ENCODE measurements at places on chromosomes 16 and 17.

DNA sequence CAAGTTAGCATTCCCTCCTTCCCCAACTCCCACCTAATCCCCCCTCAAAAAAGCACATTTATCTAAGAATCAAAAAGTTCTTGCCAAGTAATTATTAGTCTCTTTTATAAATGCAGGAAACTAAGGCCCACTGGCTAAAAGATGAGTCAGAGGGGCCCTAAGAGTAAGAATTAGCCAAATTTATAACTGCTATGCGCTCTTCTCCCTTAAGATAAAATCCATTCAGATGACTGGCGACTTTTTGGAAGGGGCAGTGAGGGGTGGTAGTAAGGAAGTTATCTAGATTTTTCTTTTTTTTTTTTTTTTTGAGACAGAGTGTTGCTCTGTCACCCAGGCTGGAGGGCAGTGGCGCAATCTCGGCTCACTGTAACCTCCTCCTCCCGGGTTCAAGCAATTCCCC lies 17.1 kb downstream of the ZNF652 start:
- DNase-seq: no peak

DNA sequence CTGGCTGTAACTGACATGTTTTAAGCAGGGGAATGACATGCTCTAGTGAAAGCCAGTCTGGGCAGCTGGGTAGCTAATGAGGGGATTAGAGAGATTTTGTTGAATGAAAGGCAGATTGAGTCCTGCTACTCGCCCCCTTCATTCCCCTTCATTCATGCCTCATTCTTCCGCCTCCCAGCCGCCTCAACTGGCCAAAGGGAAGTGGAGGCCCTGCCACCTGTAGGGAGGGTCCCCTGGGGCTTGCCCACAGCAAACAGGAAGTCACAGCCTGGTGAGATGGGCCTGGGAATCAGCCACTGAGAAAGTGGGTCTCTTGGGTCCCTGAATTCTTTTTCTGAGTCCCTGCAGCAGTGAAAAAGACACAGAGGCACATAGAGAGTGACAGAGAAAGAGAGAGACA lies 1.1 kb upstream of the CD19 start:
- no peak for DNase-seq

DNA sequence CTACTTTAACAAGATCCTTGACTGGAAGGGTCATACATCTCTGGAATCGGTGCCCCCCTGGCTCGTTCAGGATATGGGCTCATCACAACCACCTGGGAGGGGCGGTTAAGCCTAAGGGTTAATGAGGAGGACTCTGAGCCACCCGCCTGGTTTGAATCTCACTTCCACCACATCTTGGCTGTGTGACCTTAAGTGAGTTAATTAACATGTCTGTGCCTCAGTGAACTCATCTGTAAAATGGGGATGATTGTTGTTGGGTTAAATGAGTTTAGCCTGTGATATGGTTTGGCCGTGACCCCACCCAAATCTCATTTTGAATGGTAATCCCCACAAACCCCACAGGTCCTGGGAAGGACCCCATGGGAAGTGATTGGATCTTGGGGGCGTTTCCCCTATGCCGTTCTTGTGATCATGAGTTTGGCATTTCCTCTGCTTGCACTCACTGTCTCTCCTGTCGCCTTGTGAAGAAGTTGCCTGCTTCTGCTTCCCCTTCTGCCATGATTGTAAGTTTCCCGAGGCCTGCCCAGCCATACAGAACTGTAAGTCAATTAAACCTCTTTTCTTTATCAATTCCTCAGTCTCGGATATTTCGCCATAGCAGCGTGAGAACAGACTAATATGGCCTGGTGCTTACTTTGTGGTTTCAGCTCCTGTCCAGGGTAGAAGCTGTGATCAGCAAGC lies 214.0 kb upstream of the CIBAR2 start:
- no peak for DNase-seq

DNA sequence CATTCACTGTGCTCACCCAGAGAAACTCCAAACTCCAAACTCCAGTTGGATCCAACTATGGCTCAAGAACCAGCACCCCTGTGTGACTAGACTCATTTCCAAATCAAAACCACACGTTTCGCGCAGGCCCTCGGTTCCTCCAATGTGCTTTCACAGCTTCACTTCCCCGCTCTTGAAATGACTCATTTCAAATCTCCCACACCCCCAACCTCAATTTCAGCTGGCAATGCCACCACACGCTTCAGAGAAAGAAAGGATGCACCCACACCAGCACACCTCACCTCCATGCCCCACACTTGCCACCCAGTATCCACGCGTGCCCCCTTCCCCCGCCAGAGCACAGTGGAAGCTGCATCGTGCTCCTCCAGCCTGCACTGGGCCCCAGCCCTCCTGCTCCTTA lies 9.0 kb downstream of the TMEM92 start:
- no peak for DNase-seq

DNA sequence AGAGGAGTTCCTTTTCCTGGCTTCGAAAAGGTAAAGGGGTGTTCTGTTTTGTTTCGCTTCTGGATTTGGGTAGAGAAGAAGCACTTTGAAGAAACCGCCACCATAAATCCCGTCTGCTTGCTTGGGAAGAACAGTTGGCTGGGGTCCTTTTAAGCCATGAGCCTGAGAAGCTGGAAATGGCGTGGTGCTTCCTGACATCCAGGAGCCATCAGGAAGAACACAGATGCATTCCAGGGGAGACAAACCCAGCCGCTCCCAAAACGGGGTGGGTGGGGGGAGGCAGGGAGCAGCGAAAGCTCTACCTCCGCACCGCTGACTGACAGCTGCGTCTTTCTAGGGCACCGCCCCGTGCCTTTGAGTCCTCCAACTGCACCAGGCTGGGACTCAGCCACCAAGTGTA lies 91.6 kb downstream of the ZDHHC7 start:
- DNase-seq: no peak

DNA sequence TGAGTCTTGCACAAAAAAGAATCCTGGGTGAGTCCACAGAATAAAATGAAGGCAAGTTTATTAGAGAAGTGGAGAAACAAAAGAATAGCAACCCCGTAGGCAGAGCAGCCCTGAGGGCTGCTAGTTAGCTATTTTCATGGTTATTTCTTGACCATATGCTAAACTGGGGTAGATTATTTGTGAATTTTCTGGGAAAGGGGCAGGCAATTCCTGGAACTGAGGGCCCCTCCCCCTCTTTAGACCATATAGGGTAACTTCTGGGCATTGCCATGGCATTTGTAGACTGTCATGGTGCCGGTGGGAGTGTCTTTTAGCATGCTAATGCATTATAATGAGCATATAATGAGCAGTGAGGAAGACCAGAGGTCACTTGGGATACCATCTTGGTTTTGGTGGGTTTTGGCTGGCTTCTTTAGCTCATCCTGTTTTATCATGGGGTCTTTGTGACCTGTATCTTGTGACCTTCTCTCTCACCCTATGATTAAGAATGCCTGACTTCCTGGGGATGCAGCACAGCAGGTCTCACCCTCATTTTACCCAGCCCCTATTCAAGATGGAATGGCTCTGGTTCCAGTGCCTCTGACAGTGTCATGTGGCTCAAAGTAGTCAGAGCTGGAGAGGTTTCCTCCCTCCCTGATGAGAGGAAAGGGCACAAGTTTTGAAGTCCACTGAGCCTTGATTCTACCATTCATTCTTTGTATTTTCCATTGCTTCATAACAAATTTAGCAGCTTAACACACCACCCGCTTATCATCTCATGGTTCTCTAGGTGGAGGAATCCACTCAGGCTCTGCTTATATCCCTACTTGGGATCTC lies 55.7 kb upstream of the LGALS9 start:
- DNase-seq: no peak

- DNase-seq: no peak
Observed at GRCh38 chr16:87678618-87679017, 76.3 kb downstream of the JPH3 start.

DNA sequence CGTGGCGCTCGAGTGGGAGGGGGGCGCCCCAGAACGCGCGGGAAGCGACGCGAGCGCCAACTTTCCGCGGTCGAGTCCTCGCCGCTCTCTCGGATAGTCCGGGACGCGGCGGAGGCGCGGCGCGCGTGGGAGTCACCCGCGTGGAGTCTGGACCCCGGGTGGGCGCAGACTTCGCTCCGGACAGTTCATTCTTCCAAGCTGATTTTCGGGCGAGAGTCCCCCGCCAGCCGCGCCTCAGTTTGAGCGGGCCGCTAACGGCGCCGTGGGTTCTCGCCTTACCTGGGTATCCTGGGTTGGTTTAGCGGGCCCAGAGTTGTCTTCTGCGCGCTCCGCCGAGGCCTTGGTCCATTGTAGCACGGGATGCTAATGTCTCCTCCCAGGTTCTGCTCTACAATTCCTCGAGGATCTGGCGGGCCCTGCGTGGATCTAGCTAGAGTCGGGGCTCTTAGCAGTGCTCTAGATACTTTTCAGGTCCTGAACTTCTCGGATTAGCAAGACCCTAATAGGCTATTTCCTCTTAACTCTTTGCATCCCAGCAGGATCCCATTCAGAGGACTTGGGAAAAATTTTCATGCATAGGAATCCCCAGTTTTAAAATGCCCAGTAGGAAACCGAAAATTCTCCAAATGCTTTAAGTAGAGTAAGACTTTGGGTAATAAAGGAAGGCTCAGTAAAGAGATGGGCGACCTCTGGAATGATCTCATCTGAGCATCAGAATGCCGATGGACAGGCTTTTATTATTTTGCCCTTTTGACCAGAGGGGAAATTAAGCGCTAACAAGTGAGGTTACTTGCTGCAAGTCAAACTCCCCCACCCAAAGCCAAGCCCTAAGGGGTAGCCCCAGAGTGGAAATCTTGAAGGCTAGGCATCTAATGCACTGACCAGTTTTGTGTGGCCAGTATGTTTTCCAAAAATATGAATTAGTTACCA lies 537 bp upstream of the GJC1 start:
- DNase-seq: peak; percentile 75

DNA sequence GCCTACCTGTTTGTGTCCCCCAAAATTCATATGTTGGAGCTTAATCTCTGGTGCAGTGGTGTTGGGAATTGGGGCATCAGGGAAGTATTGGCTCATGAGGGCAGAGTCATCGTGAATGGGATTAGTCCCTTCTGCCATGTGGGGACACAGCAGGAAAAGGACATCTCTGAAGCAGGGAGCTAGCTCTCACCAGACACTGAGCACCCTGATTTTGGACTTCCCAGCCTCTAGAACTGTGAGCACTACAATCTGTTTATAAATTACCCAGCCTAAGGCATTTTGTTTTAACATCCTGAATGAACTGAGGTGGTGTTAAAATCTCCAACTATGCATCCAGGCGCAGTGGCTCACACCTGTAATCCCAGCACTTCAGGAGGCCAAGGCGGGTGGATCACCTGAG lies 206.0 kb downstream of the SEC14L1 start:
- DNase-seq: no peak

DNA sequence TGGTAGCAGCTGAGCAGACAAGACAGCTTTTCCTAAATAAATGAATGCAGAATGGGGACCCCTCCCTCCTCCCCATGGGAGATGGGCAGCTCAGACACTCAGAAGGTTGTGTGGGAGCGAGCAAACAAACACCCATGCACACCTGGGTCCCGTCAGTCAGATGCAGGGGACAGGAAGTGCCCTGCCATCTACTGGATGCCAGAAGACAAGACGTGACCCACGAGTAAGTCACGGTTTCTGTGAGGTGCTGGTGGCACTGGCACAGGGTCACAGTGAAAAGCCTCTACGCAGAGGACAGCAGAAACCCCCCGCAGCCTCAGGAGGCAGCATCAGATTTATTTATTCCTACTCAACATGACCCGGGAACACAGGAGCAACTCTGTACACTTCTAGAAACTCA lies 8.4 kb downstream of the HBQ1 start:
- DNase-seq: no peak

- no peak for DNase-seq
Observed at GRCh38 chr16:23924128-23924527, 88.3 kb downstream of the PRKCB start.

DNA sequence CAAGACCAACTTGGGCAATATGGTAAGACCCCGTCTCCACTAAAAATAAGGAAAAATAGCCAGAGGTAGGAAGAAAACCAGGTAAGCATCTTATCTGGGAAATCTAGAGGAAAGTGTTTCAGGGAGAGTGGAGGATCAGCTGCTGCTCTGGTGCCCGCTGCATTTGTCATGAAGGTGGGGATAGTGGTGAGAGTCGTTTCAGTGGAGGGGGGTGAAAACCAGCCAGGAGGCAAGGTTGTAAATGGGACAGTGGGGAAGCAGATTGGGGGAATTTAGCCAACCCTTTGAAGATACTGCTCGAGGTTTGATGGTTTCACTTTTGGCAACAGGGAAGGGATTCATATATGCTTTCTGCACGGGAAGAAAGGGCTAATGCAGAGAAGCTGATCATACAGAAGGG lies 8.8 kb downstream of the DCTPP1 start:
- no peak for DNase-seq

DNA sequence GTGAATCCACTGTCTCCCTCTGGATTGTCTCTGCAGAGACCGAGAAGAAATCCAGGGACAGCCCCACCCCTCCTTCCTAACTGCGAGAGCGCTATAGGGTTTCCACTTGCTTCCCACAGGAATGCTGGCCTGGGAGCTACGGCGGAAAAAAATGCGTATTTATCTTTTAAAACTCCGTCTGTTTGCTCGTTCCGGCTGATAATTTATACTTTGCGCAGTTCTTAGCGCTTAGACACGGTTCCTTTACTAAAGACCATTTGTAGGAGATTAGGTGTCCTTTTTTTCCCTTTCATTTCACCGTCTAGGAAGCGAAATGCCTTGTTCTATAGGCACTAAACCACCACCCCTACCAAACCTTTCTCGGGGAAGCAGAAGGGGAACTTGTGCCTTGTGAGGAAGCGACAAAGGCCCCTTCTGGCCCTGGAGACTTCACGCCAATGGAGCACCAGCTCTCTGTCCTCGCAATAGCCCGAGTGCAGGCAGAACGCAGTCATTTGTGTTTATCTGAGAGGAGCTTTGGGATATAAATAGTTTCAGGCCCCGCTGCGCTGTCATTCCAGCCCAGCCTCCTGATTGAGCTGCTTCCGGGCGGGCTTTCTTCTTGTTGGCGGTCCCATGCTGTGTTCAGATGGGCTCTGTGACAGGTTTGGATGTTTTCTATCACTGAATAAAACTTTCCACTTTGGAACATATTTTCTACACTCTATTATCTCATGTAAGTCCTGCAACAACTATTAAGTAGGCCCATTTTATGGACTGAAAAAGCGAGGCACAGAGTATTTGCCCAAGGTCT lies 791 bp upstream of the SUPT4H1 start:
- peak; percentile 75 for DNase-seq

DNA sequence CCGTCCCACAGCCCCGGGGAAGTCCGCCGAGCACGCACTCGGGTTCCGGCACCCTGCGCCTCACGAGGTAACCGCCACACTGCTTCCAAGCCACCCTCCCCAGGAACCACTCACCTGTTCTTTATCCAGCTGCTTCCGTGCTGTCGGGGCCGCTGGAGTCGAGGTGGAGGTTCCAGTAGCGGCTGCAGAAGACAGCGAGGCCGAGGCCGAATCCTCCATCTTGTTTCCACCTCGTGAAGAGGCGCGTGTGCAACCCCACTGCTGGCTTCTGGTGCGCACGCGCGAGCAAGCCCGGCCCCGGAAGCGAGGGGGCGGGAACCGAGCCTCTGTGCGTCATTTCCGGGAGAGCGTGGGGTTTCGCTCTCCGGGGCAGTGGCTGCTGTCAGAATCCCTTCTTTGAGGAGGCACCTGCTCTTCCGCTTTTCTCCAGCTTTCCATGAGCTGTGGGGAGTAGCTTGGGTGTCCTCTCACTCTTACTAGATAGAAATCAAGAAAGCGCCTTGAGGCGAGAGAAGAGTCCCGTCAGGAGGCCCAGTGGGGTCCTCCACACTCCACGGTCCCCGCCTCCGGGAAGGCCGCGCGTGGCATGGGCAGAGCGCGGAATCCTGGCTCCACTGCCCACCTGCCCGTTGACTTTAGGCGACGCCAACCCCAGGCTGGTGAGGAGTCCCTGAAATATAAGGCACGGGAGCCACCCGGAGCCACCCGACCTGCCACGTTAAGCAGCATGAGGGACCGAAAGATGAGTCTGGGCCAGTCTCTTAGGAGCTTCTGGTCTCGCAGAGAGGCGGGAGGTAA lies at the start of gene RSL1D1:
RSL1D1 (minus strand) TSS at position 249 of the 798 bp plus-strand sequence; CDS start at position 219, 30 bp downstream.
- DNase-seq: peak; percentile 93

- DNase-seq: no peak
Observed at GRCh38 chr17:45792995-45793755, 9.1 kb downstream of the CRHR1 start.
